A549 treated with RU486 at 1 μM for 4 hours (cell line): ENCODE measurements at places on chromosomes 13 and 19. TPM values are rescaled to one million over a fixed set of nuclear protein-coding genes. Genes with fewer than 3 reads are reported as not detected.

SIGLEC12 gene
- total RNA-seq, result not detected in 5 replicates

ZSCAN4 gene
- total RNA-seq, result not detected in 5 replicates

CGB3 gene
- total RNA-seq, result 0.38 TPM in 1 of 5 replicates, not detected in the others

MAMSTR gene
- 0.26 to 0.72 TPM (median 0.41 TPM) in 5 replicates for total RNA-seq

PODNL1 gene
- 0.49 to 1.2 TPM (median 0.80 TPM) in 5 replicates for total RNA-seq

WDR88 gene
- 0.16 TPM in 1 of 5 replicates, not detected in the others for total RNA-seq

PNMA8B gene
- total RNA-seq, result not detected in 5 replicates
